Epithelial cell of alveolus of lung (primary cell): ENCODE measurements at places on chromosomes 5 and 9. TPM values are rescaled to one million over a fixed set of nuclear protein-coding genes. Genes with fewer than 3 reads are reported as not detected.

SPINK1 gene
- total RNA-seq = 0.26 TPM in 1 of 2 replicates, not detected in the other

PCDHA13 gene
- not detected in 2 replicates for total RNA-seq

TEK gene
- 3.0 and 3.7 TPM in 2 replicates for total RNA-seq

CAMK4 gene
- total RNA-seq = 3.9 and 7.3 TPM in 2 replicates

PNPLA7 gene
- 0.13 and 0.32 TPM in 2 replicates for total RNA-seq

VCAN gene
- total RNA-seq = 261 and 757 TPM in 2 replicates

ANKRD31 gene
- total RNA-seq = under 0.01 TPM in 2 replicates

CCDC183 gene
- total RNA-seq = 1.1 TPM in 1 of 2 replicates, not detected in the other

PRLR gene
- 0.13 and 0.16 TPM in 2 replicates for total RNA-seq

CATSPER3 gene
- total RNA-seq = not detected in 2 replicates

CCNJL gene
- 3.9 and 4.4 TPM in 2 replicates for total RNA-seq

CTNND2 gene
- total RNA-seq = not detected in 2 replicates

CNTFR gene
- total RNA-seq = 1.1 TPM in 1 of 2 replicates, not detected in the other

SGTB gene
- total RNA-seq = 8.5 and 9.3 TPM in 2 replicates

RALGPS1 gene
- 0.32 and 1.3 TPM in 2 replicates for total RNA-seq

ADGRD2 gene
- not detected in 2 replicates for total RNA-seq

PTPA gene
- total RNA-seq = 135 and 153 TPM in 2 replicates

SH3PXD2B gene
- 30.8 and 33.9 TPM in 2 replicates for total RNA-seq

LRRC19 gene
- total RNA-seq = not detected in 2 replicates

AK8 gene
- 0.13 and 0.88 TPM in 2 replicates for total RNA-seq

SLC35D2 gene
- 7.8 and 23.0 TPM in 2 replicates for total RNA-seq

ADAMTS16 gene
- 0.08 and 0.52 TPM in 2 replicates for total RNA-seq

ITGA2 gene
- total RNA-seq = 14.7 and 60.5 TPM in 2 replicates

TMEFF1 gene
- total RNA-seq = 1.2 and 1.4 TPM in 2 replicates

RNF183 gene
- total RNA-seq = not detected in 2 replicates

SPATA31A3 gene
- not detected in 2 replicates for total RNA-seq

IFNB1 gene
- not detected in 2 replicates for total RNA-seq
